ENCODE measurements at places on chromosomes 12 and 14.

DNA sequence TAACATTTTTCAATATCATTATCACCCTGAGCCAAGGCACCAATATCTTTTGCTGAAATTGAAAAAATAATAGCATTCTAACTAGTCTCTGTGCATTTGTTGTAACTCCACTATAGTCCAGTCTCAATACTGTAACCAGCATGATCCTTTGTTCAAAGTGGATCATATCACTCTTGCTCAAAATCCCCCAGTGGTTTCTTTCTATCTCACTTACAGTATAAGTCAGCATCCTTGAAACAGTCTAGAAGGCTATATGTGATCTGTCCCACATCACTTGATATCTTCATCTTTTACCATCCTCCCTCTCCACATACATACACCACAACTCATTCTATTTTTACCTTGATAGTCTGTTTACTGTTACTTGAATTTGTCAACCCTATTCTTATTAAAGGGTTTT lies 435.7 kb downstream of the CCER1 start:
- no peaks in the 10 kb centered on the region for H3K36me3 ChIP-seq
- no peak overlapping the region for H3K27ac ChIP-seq
- no peaks in the 10 kb centered on the region for H3K4me1 ChIP-seq
- no peaks in the 10 kb centered on the region for H3K27me3 ChIP-seq
- no peak overlapping the region for H3K4me3 ChIP-seq
- DNase-seq = no peak

DNA sequence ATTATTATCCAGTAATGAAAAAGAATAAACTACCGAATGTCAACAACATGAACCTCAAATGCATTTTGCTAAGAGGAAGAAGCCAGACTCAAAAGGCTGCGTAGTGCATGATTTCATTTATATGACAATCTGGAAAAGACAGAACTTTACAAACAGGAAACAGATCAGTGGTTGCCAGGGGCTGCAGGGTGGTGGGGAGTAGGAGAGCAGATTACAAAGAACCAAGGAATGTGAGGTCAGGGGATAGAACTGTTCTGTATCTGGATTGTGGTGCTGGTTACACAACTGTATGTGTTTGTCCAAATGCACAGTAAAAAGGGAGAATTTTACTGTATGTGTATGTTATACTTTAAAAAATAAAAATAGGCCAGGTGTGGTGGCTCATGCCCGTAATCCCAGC lies 89.7 kb upstream of the MYL2 start:
- H3K27ac ChIP-seq = no peak overlapping the region
- no peaks in the 10 kb centered on the region for H3K36me3 ChIP-seq
- no peak overlapping the region for H3K4me3 ChIP-seq
- no peak for DNase-seq
- no peaks in the 10 kb centered on the region for H3K4me1 ChIP-seq
- H3K27me3 ChIP-seq = peaks cover 7% of the 10 kb centered on the region

GRCh38 chr14:49089107-49089506 lies 497.1 kb downstream of the RPS29 start:
- no peak for DNase-seq
- no peak overlapping the region for H3K4me3 ChIP-seq
- H3K36me3 ChIP-seq = no peaks in the 10 kb centered on the region

GRCh38 chr12:98549371-98550110 lies 34.2 kb downstream of the TMPO start:
- no peak for DNase-seq
- peaks cover 23% of the 10 kb centered on the region for H3K36me3 ChIP-seq
- no peak overlapping the region for H3K27ac ChIP-seq

DNA sequence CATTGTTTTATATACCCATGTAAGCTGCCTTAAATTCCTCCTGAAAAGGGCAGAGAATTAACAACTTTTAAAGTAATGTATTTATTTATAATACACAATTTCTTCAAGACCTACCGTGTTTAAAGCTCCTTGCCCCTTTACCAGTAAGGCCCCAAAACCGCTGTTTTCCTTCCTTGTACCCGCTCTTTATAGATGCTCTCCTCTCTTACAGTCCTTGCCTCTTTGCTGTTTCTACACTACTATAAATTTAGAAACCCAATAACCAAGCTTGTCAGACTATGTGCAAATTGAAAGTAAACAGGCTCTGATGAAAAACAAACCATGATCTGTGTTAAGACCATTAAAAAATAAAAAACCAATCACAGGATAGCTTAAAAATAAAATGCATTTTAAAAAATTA lies 3.9 kb downstream of the MPHOSPH9 start:
- H3K36me3 ChIP-seq = peaks cover 8% of the 10 kb centered on the region
- H3K27ac ChIP-seq = peak overlapping the region; percentile 99
- H3K4me3 ChIP-seq = peak overlapping the region; percentile 28

GRCh38 chr12:63905544-63905943 lies 61.0 kb downstream of the SRGAP1 start:
- no peaks in the 10 kb centered on the region for H3K27me3 ChIP-seq
- no peaks in the 10 kb centered on the region for H3K36me3 ChIP-seq
- DNase-seq = no peak
- H3K4me3 ChIP-seq = no peak overlapping the region
- H3K4me1 ChIP-seq = no peaks in the 10 kb centered on the region
- H3K27ac ChIP-seq = no peak overlapping the region

DNA sequence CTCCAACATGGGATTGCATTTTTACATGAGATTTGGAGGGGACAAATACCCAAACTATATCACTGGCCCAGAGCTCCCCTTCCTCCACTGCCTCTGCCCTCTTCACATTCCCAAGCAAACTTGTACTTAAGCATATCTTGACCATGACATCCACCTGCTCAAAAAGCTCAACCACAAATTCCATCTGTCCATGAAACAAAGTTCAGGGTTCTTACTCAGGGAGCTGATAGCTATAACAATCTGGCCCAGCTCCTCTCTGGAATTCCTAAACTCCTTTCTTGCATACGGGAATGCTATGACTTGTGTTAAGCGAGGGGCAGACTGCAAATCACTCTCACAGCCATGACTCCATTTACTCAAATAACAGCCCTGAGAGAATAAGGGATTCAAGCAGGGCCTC lies 152.1 kb downstream of the GALC start:
- H3K27me3 ChIP-seq = no peaks in the 10 kb centered on the region
- no peak overlapping the region for H3K27ac ChIP-seq
- no peaks in the 10 kb centered on the region for H3K4me1 ChIP-seq
- no peak for DNase-seq

DNA sequence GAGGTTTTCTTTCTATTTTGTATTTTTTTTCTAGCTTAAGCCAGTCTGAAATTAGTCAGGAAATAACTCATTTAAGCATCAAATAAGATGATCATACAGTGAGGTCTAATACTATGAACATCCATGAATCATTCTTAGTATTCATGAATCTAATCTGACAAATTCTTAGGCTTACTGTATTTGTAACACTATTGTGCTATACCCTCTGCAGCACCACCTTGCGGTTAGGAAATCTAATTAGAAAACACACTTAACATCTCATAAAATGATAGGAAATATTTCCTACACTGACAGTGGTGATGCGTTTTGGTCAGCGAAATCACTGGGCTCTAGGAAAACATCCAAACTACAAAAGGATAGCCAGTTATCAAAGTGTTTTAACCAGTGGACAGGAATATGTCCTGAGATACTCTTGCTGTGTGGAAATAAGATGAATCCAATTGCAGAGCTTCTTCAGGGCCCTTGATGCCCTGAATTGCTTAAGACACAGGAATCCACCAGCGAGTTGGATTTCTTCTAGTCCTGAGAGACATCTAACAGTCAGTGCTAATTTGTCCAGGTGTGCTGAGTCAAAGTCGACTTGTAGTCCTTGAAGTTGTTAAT lies 109.3 kb upstream of the MYF6 start:
- H3K27me3 ChIP-seq = no peaks in the 10 kb centered on the region
- H3K4me1 ChIP-seq = no peaks in the 10 kb centered on the region
- H3K27ac ChIP-seq = no peak overlapping the region
- H3K4me3 ChIP-seq = no peak overlapping the region
- DNase-seq = no peak

DNA sequence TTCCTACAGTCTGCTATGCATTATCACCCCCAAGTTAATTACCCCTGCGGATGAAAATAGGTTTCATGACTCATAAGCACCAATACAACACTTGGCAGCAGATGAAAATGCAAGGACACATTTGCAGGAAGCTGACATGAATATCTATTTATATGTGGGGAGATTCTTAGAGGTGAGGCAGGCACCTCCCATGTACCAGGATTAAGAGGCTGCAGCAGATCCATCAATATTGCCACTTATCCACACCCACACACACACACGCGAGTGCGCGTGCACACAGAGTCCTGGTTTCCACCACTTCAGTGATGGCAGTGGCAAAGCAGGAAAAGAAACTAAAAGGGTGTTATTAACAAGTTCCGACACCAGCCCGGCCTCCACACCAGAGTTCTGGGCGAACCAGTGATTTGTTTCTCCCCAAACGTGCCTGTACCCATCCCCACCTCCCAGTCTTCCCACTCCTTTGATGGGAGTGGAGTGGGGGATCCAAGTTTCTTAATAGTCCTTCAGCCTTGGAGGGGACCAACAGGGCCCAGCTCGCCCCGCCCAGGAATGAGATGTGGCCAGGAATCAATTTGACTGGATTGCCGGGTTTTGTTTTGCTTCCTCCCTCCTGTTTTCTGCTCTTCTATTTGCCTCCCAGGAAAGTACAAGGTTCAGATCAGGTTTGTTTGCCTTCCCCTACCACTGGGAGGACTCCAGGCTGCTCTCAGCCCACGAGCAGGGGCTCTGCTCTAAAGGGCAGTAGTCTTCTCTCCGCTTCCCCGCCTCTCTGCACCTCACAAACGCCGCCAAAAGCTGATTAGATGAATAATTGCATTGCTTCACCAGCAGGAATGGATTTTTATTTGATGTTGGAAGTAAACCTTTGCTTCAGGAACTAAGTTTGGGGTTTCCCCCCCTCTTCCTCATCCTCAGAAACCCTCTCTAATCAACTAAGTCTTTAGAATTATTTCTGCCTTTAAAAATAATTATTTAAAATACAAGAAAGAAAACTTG lies 5.2 kb downstream of the IRF2BPL start:
- peaks cover 13% of the 10 kb centered on the region for H3K36me3 ChIP-seq
- no peak for DNase-seq
- no peak overlapping the region for H3K4me3 ChIP-seq
- H3K27ac ChIP-seq = no peak overlapping the region
- H3K4me1 ChIP-seq = peaks cover 52% of the 10 kb centered on the region
- H3K27me3 ChIP-seq = no peaks in the 10 kb centered on the region

- no peak overlapping the region for H3K4me3 ChIP-seq
- no peak for DNase-seq
- no peaks in the 10 kb centered on the region for H3K27me3 ChIP-seq
Observed at GRCh38 chr12:104026841-104027599, 23.0 kb downstream of the GLT8D2 start.

GRCh38 chr12:87933991-87934390 lies 95.2 kb downstream of the C12orf50 start:
- no peaks in the 10 kb centered on the region for H3K4me1 ChIP-seq
- no peak overlapping the region for H3K4me3 ChIP-seq
- H3K27me3 ChIP-seq = no peaks in the 10 kb centered on the region
- DNase-seq = no peak

DNA sequence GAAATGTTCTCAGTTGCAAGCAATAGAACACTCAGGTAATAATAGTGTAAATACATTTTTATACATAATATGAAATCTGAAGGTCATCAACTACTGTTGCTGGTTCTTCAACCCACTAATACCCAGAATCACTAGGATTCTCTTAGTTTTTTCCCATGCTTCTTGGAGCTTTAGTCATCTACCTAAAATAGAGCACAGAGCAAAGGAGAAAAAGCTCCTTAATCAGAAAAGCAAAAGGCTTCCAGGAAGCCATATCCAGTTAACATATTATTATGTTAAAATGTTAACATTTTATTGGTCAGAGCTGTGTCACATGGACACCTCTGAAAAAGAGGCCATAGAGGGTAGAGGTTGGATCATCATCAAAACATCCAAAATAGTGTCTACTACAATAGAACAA lies 57.0 kb downstream of the CCER1 start:
- H3K27ac ChIP-seq = no peak overlapping the region
- no peaks in the 10 kb centered on the region for H3K27me3 ChIP-seq
- H3K36me3 ChIP-seq = no peaks in the 10 kb centered on the region
- no peak for DNase-seq
- H3K4me3 ChIP-seq = no peak overlapping the region

GRCh38 chr12:92506891-92507290 lies 195.9 kb upstream of the PLEKHG7 start:
- H3K4me3 ChIP-seq = no peak overlapping the region
- H3K27me3 ChIP-seq = no peaks in the 10 kb centered on the region
- no peaks in the 10 kb centered on the region for H3K36me3 ChIP-seq
- no peak for DNase-seq
- peaks cover 4% of the 10 kb centered on the region for H3K4me1 ChIP-seq

- H3K27me3 ChIP-seq = no peaks in the 10 kb centered on the region
- no peak overlapping the region for H3K4me3 ChIP-seq
- H3K27ac ChIP-seq = no peak overlapping the region
- no peaks in the 10 kb centered on the region for H3K4me1 ChIP-seq
- H3K36me3 ChIP-seq = peaks cover 4% of the 10 kb centered on the region
- no peak for DNase-seq
Observed at GRCh38 chr12:12990700-12991468, 9.2 kb downstream of the HEBP1 start.

DNA sequence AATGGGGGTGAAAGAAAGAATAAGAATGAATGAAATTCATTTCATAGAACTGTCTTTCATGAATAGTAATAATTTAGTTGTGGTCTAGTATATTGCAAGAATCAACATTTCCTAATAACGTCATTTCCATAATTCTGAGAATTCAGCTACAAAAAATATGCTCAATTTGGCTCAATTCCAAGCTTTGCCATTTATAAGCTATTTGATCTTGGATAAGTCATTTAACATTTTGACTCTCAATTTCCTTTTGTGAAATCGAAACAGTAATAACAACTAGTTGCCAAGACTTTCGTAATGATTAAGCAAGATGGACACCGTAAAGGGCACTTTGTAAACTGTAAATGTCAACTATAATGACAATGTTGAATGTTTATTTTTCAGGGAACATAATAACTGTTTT lies 18.1 kb downstream of the NOS1 start:
- DNase-seq = no peak
- no peak overlapping the region for H3K27ac ChIP-seq
- H3K27me3 ChIP-seq = no peaks in the 10 kb centered on the region
- H3K4me1 ChIP-seq = no peaks in the 10 kb centered on the region
- no peak overlapping the region for H3K4me3 ChIP-seq
- H3K36me3 ChIP-seq = no peaks in the 10 kb centered on the region

GRCh38 chr14:20682435-20683124 lies 1.8 kb upstream of the RNASE4 start:
- peaks cover 17% of the 10 kb centered on the region for H3K4me1 ChIP-seq
- H3K27ac ChIP-seq = peak overlapping the region; percentile 99
- peak; percentile 78 for DNase-seq
- H3K36me3 ChIP-seq = no peaks in the 10 kb centered on the region
- peak overlapping the region; percentile 82 for H3K4me3 ChIP-seq
- H3K27me3 ChIP-seq = peaks cover 15% of the 10 kb centered on the region

GRCh38 chr12:64057706-64058105 lies 164.4 kb downstream of the KICS2 start:
- no peak overlapping the region for H3K4me3 ChIP-seq
- no peaks in the 10 kb centered on the region for H3K4me1 ChIP-seq
- H3K27ac ChIP-seq = no peak overlapping the region
- DNase-seq = no peak
- no peaks in the 10 kb centered on the region for H3K36me3 ChIP-seq

- H3K4me3 ChIP-seq = no peak overlapping the region
- no peak for DNase-seq
- H3K36me3 ChIP-seq = no peaks in the 10 kb centered on the region
- H3K4me1 ChIP-seq = no peaks in the 10 kb centered on the region
Observed at GRCh38 chr12:97572220-97572619, 109.6 kb downstream of the RMST start.
